ENCODE measurements at places on chromosomes 5 and 9.

- DNase-seq, result peak; percentile 24
These were observed 14.0 kb upstream of the JAK2 start for GRCh38 chr9:4970970-4971641.

- no peak for DNase-seq
These were observed 104.6 kb upstream of the IL6ST start for GRCh38 chr5:56099346-56099745.

GRCh38 chr9:35396560-35397215, 93.2 kb upstream of the RUSC2 start:
- DNase-seq, result no peak

DNA sequence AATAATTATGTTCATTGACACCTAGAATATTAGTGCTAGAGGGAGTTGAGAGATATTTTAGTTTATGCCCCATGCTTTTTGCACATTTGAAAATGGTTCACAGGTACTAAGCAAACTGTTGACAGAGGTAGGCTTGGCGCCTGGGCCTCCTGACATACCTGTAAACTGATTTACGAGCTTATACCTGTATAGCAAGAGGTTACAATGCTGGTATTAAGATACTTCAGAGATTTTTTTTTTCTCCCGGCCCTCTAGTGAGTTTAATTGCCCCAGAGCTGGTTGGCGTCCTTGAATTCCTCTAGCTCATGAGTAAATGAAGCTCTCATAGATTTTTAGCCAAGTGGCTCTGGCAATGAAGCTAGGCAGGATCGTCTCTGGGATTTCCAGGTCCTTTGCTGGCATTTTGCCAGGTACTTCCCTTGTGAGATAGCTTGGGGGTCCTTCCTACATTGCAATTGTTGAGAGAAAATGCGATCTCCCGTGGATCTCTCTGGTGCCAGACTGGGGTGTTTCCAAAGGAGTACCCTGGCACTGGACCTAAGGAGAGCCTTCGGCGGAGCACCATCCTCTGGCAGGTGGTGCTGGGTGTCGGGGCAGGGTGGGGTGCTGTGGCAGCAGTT, 9.0 kb downstream of the SLC36A1 start:
- DNase-seq, result no peak

DNA sequence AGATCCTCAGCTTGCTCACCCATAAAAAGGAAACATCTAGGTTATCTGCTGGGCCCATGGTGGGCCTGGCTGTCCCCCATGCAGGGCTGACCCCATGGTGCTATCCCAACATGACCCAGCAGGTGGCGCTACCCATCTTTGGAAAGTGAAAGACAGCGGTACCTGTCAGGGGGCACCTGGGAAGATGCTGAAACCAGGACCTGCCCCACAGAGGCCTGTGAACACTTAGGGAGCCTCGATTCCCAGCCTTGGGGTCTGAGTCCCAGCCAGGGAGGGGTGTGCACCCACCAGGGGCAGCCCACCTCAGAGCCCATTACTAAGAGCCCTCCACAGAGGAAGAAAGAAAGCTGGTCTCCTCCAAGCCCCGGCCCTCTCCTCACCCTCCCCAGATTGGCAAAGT, 46.6 kb upstream of the IPPK start:
- peak; percentile 56 for DNase-seq
